GM13977 (cell line): ENCODE measurements at places on chromosomes 7 and 10.

- DNase-seq: peak; percentile 33
Observed at GRCh38 chr7:66043681-66044497, 31.7 kb upstream of the ASL start.

GRCh38 chr10:129894698-129895097 is 69.4 kb downstream of the EBF3 start:
- no peak for DNase-seq

GRCh38 chr7:121343302-121343701 is 14.5 kb downstream of the WNT16 start:
- no peak for DNase-seq

- no peak for DNase-seq
Observed at GRCh38 chr10:106573106-106573505, 591.4 kb downstream of the SORCS1 start.

DNA sequence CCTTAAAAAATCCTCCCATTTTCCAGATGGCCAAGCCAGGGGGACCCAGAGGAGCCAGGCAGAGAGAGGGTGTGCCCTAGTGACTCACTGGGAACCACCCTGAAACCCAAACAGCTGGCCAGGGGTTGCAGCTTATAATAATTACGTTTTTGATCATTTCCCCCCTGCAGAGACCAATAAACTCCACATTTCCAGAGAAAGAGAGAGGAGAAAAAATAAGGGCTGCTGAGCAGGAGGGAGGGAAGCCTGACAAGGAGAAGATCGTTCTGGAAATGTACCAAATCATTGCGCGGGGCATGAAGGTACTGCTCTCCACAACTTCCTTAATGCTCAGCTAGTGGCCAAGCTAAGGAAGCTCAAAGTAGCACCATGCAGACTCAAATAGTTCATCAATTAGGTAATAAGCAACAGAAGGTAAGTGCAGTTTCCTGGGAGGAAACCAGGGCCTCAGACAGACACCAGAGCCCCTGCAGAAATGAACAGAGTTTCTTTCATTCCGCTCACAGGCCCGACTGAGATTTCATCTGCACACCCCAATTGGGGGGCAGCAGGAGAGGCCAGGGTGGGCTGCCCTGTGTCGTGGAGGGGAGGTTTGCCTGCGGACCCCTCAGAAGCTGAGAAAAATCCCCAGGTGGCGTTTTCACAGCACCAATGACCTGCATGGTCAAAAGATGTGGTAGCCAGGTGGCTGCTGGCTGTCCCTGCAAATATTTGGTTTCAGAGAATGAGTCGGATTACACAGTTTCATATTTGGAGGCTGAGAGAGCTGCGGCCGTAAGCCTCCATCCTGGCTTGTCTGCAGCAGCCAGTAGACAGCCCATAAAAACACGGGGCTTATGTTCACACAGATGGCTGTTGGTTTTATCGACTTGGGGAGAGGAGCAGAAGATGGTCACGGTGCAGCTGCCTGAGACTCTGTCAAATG is 153.2 kb upstream of the LYZL2 start:
- peak; percentile 51 for DNase-seq

DNA sequence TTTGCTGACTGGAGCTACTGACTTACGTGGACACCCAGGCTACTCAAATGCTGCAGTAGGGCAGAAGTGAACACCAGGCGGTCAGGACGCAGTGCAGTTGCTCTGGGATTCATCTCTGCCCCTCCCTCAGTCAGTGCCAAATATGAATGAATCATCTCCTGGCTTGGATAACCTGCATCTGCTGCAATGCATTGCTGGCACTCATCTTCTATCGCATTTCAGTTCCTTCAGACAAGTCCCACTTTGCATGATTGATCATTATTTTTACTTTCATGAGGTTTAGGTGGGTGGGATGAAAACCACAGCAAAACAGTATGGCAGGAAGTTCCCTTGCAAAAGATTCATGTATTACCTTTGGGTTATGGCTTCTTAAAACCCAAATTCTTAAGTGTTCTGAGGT is 224.6 kb upstream of the NRP1 start:
- DNase-seq: no peak

DNA sequence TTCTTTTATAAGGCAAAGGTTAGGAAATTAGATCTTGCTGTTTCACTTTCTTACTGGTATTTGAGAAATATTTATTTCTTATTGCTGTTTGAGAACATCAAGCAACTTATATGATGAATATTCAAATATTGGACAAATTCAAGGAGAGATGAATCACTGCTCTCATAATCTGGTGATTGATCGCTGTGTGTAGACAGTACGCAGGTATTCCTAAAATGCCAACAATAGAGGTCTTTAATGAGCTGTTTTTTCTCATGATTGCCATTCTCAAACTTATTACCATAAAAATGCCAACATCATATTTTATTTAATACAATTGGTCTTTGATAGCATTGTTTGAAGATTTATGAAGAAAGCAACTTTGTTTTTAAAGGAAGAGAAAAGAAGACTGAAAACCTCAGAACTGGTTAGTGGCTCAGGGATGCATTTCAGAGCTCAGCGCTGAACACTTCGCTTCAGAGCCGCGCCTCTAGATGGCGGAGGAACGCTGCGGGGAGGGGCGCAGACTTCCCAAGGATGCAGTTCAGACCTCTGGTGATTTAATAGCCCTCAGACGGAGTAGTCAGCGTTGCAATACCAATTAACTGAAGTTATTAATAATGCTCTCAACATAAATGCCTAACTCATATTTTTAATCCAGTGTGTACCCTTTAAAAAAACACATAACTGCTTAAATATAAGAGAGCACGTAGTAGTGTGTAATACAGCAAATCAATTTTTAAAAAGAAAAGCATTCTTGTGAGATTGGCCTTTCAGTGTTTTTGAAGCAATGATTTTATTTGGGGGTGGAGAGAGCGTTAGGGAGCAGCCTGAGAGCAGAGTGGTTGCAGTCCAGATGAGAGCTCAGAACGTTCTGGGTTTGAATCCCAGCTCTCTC is 38.5 kb upstream of the STEAP4 start:
- no peak for DNase-seq

- DNase-seq: no peak
Observed at GRCh38 chr7:81710751-81711150, 59.1 kb downstream of the HGF start.

DNA sequence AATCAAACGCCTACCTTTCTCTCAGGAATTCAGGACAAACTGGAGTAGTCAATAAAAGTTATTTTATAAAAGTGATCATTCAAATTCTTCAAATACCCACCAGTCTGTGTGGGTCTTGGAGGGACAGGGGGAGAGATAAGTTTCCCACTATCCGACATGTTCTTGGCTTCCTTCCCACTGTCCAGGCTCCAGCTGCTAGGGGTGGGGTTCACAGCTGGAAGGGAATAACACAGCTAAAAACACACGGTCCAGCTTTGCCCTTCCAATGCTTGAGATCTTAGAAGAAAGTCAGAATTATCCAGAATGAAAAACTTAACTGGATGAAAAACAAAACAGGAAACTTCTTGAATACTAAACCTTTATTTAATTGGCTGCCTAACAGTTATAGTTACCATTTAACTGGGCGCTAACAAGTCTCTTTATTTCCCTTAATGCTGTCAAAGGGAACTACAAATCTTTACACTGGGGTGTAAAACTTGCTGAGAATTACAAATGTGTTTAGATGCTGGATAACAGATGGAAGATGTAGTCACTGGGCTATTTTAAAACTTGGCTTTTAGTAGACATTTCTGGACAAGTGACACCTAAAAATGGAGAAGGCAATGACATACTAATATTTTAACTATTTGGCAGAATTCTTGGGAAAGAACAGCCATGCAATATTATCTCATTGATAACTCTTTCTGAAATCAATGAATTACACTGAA is 172.8 kb upstream of the IMMP2L start:
- DNase-seq: no peak

GRCh38 chr7:138645284-138645683 is 55.9 kb downstream of the SVOPL start:
- DNase-seq: no peak

GRCh38 chr7:28488061-28488791 is 75.9 kb downstream of the CREB5 start:
- no peak for DNase-seq

- peak; percentile 86 for DNase-seq
Observed at GRCh38 chr10:45461034-45461433, 87.0 kb downstream of the ALOX5 start.

DNA sequence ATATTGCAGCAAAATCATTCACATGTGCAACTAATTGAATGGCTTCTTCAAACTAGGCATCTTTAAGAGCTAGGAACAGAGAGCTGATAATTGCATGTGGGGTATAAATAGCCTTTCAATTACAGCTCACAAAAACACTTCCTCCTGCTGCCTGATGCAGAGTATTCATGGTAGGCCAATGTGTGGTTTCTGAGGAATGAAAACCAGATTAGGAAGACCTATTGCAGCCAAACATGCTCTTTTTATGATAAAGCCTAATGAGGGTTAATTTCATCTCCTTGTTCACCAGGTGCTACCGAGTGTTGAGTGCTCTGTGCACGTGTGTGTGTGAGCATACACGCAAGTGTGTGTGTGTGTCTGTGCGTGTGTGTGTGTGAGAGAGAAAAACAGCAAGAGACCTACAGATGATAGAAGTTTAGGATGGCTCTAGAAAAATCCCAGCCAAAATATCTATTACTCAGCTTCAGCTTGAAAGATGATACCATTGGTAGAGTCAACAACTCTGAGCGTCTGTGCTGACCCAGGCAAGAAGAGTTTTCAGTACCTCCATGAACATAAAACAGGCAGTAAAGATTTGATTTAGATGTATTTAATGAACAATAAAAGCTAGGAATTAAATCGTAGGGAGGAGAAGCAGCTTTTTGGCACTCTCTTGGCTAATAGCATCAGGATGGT is 448.5 kb upstream of the ANKRD30A start:
- no peak for DNase-seq

- no peak for DNase-seq
Observed at GRCh38 chr10:103969436-103969835, 2.5 kb downstream of the SLK start.

- no peak for DNase-seq
Observed at GRCh38 chr7:73663033-73663432, 4.6 kb upstream of the VPS37D start.

DNA sequence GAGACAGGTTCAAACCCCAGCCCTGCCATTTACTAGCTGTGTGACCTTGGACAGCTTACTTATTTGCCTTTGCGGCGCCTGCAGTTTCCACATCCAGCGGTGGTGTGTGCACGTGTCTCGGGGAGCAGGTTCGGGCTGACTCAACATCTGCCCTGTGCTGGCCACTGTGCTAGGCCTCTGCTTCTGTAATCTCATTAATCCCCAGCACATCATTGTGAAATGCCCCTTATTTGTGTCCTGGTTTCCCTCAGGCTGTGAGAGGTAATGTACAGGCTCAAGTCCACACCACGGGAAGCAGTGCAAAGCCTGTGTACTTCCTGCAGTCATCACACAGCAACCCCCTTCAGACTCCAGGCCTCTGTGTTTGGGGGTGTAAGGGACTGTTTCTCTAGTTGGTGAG is 285.7 kb downstream of the RPS24 start:
- no peak for DNase-seq

DNA sequence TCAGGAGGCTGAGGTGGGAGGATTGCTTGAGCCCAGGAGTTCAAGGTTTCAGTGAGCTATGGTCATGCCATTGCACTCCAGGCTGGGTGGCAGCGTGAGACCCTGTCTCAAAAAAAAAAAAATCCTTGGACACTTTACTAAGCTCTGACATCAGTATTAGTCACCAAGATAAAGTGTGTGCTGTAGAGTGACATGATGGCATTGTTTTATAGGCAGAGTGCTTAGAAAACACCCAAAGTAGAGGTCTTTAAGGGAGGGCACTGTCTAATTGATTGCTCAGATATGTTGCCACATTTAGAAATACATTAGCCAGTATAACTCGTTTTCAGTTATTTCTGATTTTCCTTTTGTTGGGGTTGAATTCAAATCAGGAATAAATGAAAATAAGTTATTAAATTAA is 235.9 kb downstream of the REEP3 start:
- DNase-seq: no peak

DNA sequence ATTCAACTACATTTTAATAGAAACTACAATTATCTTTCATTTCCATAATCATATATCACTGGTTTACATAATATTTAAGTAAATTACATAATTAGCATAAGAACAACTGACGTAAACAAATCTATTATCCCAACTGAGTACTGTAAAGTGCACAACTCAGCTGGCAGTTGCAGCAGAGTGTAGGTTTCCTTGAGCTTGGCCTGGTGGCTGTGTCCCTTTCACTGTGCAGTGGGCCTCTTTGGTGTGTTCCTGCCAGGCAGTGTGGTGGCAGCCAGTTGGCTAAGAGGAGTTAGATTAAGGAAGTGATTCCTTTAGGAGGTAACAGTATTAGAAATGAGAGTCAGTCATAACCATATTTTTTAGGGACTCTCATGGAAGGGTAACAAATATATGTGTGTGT is 7.0 kb downstream of the NRG3 start:
- no peak for DNase-seq

DNA sequence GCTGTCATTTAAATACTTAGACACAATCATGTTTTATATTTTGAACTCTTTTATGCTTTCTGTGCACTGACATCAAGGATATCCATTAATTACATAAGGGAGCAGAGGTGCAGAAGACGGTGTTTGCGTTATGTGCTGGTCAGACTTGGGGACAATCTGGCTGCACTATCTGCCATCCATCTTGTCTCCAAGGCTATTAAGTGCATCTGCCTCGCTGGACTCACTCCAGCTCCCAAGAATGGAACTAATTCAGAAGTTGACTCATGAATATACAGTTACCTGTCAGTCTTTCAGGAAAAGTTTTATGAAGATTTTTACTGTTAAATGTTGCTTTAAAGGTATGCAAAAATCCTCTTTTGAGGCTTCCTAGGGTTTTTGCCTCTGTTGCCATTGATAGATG is 391.0 kb downstream of the SUGCT start:
- DNase-seq: no peak

DNA sequence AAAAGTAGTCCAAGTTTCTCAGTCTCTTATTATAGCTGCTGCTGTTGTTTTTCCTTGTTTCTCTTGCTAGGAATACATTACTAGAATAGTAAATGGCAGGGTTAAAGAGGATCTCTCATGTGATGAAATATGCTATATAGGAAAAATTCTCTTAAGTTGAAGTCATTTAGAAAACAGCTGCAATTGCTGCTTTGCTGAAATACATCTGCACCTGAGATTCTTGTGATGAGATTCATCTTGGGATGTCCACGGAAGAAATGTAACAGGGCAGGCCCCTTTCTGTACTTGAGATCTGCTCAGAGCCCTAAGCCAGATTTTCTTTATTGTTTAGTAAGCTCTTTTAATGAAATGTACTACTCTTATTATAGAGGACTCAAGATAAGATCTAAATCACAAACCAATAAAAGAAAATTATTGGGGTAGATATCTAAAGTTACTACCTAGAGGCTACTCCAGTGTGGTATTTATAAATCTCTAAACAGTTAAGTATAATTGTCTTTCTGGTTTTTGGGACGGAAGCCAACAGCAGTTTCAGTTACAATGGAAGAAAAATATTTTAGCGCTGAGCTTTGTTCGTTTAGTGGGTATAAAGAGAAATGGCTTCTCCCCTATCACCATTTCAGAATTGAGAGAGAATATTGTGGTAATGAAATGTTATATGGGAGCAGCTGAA is 701.5 kb downstream of the KCNMA1 start:
- no peak for DNase-seq

GRCh38 chr7:113292105-113292504 is 173.8 kb upstream of the SMIM30 start:
- DNase-seq: no peak
